NCI-H2081 (cell line): ENCODE measurements at places on chromosomes 6 and 20.

DNA sequence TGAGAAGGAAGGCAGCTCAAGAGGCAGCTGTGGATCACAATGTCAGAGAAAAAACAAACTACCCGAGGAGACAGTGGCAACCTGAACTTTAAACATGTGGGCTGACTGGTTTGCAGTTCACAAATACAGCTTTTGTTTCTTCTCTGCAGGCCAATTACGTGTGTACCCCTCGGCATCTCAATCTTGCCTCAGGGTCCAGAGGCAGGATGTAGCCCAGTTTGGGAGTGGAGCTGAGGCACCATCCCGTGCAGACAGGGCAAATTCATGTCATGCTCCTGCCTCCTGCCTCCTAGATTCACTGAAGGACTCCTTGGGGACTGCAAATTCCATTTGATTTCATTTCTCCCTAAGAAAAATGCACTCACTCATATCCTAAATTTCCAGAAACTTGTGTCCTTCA lies 94.2 kb upstream of the KCNK16 start:
- DNase-seq, result no peak

DNA sequence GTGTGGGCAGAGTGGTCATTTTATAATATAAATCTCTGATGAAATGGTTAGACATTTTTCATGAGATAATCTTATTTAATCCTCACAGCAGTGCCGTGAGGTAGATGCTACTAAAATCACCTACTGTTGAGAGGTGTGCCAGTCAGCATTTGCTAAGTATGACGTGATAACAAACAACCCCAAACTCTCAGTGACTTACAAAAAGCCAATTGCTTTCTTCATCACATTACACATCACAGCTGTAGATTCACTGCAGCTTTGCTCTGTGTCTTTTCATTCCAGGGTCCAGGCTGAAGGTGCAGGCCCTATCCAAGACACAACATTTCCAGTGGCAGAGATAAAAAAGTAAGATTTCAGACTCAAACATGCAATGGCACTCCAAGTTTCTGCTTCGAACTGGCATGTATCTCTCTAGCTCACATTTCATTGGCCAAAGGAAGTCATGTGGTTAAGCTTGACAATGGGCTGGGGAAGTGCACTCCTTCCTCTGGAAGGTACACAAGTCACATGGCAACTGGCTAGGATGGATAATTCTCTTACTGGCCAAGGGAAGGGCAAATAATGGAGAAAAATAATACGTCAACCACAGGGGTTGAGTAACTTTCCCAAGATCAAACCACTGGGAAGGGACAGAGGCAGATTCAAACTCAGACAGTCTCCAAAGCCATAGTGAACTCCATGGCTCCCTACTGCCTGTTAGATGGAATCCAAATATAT lies 69.5 kb upstream of the EPB41L1 start:
- DNase-seq, result no peak

DNA sequence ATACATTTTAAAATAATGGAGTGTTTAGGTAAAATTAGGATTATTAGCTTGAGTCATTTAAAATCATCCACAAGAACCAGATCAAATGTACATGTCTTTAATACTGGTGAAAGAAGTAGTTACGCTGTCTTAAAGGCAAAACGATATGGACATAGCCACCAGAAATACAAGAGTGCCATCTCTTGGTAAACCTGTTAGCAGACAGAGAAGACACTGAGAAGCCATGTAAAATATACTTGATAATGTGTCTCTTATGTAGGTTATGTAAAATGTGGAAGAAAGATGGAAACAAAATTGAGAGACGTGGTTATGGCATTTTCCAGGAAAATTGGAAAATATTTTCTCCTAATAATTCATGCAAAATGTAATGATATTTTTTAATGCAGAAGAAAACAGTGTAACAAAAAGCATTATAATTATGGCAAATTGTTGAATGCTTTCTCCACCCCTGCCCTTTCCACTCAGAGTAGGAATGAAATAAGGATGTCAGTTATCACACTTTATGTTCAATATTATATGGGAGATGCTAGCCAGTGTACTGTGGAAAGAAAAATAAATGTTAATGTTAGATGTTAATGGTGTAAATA lies 12.2 kb upstream of the SLC17A2 start:
- peak; percentile 44 for DNase-seq

GRCh38 chr6:161023316-161023715 lies 31.7 kb downstream of the MAP3K4 start:
- no peak for DNase-seq

- DNase-seq, result no peak
These were observed 28.6 kb upstream of the PRELID3B start for GRCh38 chr20:59071216-59071615.

DNA sequence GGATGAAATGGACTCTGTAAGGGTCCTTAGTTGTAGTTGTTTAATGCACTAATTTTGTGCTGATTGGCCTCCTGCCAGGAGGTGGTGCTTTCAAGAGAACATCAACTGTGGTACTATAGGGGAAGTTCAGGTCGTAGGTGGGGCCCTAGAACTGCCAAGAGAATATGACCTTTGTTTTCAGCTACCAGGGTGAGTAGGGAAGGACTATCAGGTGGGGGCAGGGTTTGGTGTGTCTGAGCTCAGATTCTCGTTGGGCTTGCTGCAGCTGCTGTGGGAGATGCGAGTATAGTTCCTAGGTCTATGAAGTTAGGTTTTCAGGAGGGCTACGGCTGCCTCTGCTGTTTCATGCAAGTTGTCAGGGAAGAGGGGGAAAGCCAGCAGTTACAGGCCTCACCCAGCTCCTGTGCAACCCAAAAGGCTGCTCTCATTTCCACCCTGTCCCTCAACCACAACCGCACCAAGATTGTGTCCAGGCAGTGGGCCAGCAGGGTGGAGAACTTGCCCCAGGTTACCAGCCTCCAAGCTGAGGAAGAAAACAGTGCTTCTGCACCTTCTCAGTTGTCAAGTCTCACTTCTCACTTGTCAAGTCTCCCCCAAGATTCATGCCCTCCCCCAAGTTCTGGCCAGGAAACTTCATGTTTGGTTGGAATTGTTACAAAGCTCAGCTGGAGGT lies 626.5 kb upstream of the MAP3K7 start:
- no peak for DNase-seq

DNA sequence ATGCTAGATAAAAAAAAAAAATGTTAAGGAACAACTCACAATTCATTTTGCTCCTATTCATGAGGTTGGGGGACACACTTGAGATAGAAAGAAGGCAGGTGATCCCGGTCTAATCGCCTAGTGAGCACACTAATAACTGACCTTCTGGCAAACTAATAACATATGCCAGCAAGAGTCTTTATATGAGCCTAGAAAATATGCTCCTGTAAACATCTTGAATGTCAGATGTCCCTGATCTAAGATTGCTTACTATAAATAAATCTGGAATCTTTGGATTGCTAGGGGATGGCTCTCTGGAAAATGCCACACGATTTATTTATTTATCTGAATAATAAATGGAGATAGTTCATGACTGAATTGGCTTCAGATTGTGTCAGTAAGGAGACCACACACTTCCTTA lies 821.9 kb downstream of the GRIK2 start:
- DNase-seq, result no peak

GRCh38 chr20:2172305-2173175 lies 70.9 kb downstream of the STK35 start:
- peak; percentile 35 for DNase-seq

- peak; percentile 37 for DNase-seq
These were observed 1.1 kb upstream of the JARID2 start for GRCh38 chr6:15244620-15245360.

GRCh38 chr6:159257846-159258245 lies 88.6 kb downstream of the FNDC1 start:
- DNase-seq, result no peak

DNA sequence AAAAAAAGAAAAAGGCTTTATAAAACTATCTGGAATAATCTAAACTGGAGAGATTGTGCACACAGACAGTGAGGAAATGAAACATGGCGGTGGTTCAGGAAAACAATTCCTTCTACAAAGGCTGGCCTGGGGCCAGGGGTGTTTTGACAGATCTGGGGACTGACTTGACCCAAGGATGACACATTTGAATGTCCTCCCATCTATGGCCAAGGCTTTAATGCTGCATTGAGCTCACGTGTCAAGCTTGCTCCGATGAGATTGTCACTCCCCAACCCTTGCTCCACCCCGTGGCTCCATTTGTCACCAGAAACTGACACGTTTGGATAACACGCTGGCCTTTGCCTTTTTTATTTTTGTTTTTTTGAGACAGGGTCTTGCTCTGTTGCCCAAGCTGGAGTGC lies 156.1 kb downstream of the ZFP64 start:
- DNase-seq, result no peak

DNA sequence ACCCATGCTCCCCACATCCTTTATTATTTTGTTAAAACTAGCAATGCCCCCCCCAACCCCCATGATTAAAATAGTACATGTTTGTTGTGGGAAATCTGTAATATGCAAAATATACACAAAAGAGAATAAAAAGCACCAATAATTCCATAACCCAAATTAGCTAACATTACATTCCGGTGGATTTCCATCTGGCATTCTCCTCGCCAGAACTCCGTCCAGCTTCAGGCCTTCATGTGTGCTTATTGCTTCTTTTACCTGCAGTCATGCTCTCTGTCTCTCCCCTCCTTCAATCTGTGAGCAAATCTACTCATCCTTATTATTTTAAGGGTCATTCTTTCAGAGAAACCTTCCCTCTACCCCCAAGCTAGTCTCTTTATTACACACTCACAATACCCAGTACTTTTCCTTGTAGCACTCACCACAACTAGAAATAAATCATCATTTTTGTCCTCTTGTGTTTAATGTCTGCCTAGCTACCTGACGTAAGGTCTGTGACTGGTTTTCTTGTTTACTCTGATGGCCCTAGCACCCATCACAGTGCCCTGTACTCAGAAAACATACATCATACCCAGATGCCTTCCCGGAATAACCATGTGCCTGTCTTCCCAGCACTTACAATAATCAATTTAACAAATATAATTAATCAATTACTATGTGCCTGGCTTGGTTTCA lies 25.6 kb upstream of the IER3 start:
- DNase-seq, result no peak

DNA sequence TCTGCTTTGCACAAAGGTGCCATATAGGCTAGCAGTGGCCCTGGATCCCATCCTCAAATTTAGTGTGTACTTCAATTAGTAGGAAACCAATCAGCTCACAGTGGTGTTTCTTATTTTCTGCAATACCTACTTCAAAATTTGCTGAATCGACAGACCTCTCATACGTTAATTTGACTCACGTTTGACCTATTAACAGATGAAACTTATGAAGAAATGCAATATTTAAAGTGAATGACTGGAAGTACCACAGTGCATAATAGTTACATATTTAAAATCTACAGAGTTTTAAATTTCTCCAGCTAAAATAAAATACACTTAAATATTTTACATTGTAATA lies 47.6 kb upstream of the MCM9 start:
- no peak for DNase-seq

- DNase-seq, result no peak
These were observed 70.7 kb upstream of the LTV1 start for GRCh38 chr6:143772116-143773086.

DNA sequence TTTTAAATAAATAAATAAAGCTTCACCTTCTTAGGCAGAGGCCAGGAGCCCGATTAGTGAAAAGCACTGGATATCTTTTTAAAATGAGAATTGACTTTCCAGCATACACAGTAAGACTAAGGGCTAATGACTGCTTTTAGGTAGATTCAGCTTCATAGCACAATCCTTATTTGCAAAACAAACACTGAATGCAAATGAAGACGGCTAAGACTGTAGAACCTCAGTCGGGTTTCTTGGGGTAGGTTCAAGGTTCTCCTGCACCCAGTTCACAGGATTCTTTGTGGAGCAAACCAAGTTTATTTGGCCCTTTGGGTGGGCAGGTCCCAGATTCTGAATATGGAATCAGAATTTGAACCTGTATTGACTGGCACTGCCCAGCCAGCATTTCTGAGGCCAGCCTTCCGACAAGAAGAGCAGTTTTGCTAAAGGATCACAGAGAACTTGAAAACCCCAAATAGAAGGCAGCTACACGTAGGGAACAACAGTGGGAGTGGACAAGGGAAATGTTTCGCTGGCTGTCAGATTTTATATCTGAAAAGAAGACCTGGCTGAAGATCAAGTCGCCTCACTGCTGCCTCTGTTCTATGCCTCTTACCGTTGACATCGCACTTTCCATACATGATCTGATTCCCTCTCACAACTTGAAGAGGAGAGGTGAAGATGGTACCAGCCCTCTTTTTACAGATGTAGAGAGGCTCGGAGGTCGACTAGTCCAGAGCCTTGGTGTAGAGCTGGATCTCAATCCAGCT lies 8.2 kb downstream of the TRERF1 start:
- DNase-seq, result no peak

DNA sequence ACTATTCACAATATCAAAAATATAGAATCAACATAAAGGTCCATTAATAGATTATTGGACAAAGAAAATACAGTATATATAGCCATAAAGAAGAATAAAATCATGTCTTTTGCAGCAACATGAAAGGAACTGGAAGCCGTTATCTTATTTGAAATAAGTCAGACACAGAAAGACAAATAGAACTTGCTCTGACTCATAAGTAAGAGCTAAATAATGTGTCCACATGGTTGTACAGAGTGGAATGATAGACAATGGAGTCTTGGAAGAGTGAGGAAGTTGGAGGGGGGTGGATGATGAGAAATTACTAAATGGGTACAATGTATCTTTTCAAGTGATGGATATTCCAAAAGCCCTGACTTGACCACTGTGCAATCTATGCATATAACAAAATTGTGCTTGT lies 613.5 kb downstream of the PHF3 start:
- no peak for DNase-seq

- no peak for DNase-seq
These were observed 6.8 kb upstream of the ARMC2 start for GRCh38 chr6:108841377-108841855.

DNA sequence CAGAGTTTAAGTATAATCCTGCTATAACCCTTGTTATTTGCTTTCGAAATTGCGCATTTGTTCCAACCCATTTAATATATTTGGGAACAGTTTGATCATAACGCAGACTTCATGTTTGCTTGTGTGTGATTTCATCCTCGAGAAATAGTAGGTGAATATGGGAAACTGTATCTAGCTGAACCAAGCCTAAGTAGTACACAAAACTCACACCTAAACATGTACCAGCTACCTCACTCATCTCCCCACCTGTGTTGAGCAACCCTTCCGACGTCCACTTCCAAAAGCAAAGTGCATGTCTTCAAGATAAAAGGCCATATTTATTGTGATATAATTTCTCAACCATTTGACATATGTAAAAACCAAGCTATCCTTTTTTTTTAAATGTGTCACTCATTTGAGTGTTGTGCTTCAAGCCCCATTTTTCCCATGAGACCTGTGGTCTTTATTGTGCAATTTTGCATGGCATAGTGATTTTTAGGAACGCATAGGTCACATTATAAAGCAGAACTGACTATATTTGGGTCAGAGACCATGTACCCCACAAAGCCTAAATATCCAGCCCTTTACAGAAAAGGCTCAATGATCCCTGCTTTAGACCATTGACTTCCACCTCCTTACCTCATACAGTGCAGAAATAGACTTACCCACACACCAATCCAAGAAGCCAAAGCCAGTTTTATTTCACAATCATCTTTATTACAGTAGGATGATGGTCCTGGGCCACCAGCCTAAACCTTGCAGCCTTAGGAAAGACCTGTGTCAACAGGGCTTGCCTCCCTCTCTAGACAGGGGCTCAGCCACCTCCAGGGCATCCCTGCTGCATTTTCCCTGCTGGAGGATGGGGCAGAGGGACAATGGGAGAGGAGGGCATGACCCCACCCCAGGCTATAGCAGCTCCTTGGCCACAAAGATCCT lies 7.1 kb downstream of the CCND3 start:
- no peak for DNase-seq

GRCh38 chr20:40582531-40582930 lies 106.5 kb downstream of the MAFB start:
- no peak for DNase-seq
